ENCODE measurements at places on chromosomes 7 and 10.

DNA sequence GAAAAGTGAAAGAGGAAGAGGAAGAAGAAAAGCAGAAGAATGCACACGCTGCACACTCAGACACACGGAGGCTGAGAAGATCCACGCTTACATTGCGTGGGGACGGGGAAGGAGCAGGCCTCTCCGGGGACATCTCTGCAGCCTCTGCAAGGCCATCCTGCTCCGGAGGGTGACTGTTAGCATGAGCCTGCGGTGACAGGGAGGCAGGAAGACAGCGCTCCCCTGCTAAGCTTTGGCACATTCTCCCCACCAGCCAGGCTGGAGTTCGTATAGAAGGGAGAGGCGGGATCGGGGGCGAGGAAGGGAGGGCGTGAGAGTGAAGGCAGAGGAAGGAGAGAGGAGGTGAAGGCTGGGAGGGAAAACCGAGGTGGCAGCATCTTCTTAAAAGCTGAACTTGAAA is 366.0 kb upstream of the SHH start:
- DNase-seq = no peak

GRCh38 chr10:109430043-109430760 is 493.1 kb downstream of the XPNPEP1 start:
- no peak for DNase-seq

DNA sequence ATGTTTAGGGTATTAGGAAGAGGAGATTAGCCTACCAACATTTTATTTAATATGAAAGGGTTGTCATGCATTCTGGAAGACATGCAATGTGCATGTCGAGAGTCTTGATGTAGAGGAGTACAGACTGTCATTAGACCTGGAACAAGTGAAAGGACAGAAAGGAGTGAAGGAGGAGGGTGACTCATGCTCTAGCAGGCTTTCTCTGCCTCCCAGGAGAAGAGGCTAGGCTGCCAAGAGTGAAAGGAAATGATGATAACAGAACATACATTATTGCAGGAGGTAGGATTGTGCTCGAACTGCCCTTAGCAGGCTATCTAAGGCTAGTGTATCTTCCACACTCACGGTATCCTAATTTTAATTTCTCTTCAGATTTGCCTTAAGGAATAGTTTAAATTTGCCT is 228.8 kb downstream of the EXOC4 start:
- no peak for DNase-seq

DNA sequence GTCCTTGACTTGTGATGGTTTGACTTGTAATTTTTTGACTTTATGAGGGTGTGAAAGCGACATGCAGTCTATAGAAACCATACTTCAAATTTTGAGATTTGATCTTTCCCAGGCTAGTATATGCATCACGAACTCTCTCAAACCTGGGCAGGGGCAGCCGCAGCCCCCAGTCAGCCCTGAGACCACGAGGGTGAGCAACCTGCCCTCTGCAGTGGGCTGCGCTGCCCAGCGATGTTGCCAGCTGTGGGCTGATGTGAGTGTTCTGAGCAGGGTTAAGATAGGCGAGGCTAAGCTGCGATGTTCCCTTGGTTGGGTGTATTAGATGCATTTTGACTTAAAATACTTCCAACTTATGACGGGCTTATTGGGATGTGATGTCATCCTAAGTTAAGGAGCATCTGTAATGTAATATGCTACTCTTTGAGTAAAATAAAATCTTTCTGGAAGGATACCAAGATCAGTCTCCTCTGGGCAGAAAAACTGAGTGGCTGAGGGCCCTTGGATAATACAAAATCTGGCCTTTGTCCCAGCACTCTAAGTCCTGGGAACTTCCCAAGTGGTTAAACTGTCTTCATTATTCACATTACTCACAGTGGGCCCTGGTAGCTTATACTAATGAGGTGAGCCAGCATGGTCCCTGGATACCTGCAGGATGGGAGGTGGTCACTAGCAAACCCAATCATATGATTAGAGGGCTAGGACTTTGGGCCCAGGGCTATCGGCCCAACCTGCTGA is 28.4 kb upstream of the CNPY1 start:
- no peak for DNase-seq

DNA sequence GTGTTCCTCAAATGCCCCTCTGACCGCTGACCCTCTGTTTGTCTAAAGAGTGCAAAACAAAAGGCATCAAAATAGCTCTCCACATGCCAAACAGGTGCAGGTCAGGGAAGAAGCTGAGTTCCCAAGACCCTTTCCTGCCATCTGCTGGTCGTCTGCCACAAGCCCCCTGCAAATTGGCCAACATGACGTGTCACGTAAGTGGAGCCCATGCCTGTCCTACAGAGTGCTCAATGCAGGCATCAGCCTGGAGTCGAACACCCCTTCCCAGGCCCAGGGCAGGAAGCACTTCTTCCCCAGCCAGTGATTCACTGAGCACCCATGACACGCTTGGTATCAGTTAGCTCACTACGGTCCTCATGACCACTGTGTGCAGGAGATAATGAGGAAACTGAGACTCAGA is 14.1 kb downstream of the TMEM72 start:
- DNase-seq = no peak

DNA sequence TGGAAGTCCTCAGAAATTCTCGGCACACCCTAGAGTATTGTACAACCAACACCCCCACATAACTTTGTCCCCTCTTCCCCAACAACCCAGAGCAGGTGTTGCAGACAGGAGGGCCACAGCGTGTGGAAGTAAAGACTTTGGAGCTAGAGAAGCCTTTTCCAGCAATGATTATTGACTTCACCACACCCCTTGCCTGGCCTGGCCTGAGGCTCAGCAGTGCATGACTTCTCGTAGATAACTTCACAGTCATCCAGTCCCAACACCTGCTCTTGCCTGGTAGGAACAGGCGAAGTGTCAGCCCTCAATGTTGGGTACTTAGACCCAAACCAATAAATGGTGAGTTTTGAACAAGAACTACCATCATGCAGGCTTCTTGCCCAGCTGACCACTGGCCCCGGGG is 36.7 kb downstream of the GOT1 start:
- DNase-seq = no peak

- no peak for DNase-seq
These were observed 165.0 kb upstream of the CTBP2 start for GRCh38 chr10:125325326-125325725.

DNA sequence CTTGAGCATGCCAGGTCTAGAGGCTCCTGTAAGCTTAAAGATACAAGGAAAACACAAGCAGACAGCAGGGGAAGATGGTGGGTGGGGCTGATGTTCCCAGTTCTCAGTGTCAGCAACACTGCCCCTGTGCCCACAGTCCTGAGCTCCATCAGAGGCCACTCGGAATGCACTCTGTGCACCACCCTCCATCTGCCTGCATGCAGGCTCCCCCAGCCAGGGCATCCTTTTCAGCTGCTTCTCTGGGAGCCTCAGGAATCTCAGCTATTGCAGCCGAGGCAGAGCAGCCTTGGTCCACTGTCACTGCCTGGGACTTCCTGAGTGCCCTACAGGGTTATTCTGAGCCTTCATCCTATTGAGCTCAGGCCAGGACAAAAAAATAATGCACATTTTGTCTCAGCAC is 22.2 kb downstream of the LBX1 start:
- DNase-seq = no peak

DNA sequence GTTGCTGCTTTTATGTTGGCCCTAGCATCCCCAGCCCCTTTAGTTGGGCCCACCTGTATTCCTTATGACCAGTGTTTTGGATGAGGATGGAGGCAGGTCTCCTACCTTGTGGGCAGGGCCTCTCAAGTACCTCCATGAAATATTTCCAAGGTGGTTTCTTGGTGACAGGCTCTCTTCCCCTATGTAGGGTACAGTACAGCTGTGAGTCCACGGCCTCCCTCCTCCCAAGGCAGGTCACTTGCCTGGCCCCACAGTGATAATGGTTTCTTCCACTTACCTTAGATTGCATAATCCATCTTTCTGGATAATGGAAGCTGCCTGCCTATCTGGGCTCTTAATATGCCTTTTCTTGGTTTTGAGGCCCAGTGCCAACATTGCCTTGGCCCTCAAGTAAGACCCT is 110.4 kb downstream of the NT5C2 start:
- DNase-seq = no peak

DNA sequence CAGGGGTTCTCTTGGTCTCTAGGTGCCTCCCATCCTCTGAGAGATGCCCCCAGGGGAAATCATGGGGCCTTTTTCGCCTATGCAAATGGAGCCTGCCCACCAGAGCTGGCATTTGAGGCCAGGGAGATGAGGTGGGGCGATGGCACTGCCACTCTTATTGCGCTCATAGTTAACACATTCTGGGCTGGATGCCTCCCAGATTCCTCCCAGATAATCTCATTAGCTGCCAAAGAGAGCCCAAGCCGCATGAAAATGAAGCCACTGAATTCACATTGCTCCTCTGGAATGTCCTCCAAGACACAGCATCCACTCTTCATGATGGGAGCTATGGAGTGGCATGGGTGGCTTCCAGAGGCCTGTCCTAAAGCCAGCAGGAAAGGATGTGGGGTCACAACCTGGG is 61.0 kb downstream of the GOLGA7B start:
- no peak for DNase-seq

DNA sequence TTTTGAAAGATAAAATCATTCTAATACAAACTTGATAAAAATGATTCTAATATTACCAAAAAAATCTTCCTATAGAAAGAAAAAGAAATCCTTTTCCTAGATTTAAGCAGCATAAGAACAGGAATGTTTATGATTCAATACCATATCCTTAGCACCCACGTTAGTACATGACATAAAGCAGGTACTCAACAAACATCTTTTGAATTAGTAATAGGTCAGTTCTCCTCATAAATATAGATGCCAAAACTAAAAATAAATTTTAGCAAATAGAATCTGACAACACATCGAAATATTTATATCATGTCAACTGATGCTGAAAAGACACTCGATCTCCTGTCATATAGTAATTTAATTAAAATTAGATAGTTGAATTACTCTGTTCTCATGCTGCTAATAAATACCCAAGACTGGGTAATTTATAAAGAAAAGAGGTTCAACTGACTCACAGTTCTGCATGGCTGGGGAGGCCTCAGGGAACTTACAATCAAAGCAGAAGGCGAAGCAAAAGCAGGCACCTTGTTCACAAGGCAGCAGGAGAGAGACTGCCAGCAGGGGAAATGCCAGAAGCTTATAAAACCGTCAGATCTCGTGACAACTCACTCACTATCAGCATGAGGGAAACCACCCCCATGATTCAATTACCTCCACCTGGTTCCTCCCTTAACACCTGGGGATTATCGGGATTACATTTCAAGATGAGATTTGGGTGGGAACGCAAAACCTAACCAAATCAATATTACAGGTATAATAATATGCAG is 191.8 kb downstream of the HTR7 start:
- DNase-seq = no peak

- DNase-seq = no peak
These were observed 495 bp downstream of the SFR1 start for GRCh38 chr10:104122225-104123107.

DNA sequence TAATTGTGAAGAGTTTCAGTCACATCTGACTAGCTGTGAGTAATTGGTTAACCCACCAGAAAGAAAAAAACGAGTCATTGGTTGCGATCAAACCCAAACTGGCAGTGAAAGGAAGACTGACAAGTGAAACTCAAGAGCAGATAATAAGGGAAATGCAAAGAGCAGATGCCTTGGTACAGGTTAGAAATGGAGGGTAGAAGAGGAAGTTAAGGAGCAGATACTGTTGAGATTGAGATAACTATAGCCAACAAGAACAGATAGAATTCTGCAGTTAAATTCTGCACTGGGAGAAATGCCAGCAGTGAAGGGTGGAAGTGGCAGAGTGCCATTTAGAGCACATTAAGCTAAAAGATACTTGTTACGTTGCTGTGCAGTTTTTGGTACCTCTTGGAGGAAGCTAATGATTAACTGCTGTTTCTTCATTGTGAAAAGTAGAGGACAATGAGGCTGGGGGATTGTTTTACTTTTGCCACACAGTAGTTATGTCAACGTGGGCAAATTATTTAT is 65.8 kb downstream of the CDK13 start:
- DNase-seq = peak; percentile 5

- no peak for DNase-seq
These were observed 324.8 kb downstream of the SFMBT2 start for GRCh38 chr10:7085913-7086589.

- no peak for DNase-seq
These were observed 11.7 kb upstream of the ZNF239 start for GRCh38 chr10:43585981-43586729.

DNA sequence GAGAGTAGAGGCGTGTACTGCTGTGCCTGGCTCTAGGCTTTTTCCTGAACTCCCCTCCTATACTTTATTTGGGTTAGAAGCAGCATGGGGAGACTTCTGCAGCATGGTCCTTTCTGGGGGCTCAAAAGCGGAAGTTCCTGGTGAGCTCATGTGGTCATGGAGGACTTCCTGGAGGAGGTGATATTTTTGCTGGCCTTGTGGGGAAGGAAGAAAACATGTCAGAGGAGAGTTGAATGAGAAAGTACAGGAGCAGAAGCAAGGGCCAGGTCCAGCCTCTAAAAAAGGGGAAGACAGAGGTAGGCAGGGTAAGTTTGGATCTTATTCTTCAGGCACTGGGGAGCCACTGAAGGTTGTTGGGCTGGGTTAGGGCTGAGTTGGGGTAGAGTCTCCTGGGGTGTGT is 45.5 kb downstream of the CASTOR2 start:
- no peak for DNase-seq

- no peak for DNase-seq
These were observed 33.1 kb upstream of the ADD3 start for GRCh38 chr10:109974504-109975191.

DNA sequence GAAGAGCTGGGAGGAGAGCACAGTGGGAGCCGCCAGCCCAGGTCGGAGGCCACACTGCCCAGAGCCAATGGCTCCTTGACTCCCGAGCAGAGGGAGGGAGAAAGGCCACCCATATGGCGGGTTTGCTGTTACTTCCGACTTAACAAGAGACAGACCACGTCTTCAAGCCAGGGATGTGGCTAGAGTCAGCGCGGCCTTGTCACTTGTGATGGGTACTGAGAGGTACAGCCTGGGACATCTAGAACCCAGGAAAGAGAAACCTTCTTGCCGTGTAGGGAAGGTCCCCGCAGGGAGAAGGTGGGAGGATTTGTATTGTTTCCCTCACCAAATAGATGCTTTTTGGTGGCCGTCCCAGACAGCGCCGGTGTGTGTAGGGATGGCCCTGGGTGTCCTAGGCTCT is 127.6 kb downstream of the PAXIP1 start:
- no peak for DNase-seq

DNA sequence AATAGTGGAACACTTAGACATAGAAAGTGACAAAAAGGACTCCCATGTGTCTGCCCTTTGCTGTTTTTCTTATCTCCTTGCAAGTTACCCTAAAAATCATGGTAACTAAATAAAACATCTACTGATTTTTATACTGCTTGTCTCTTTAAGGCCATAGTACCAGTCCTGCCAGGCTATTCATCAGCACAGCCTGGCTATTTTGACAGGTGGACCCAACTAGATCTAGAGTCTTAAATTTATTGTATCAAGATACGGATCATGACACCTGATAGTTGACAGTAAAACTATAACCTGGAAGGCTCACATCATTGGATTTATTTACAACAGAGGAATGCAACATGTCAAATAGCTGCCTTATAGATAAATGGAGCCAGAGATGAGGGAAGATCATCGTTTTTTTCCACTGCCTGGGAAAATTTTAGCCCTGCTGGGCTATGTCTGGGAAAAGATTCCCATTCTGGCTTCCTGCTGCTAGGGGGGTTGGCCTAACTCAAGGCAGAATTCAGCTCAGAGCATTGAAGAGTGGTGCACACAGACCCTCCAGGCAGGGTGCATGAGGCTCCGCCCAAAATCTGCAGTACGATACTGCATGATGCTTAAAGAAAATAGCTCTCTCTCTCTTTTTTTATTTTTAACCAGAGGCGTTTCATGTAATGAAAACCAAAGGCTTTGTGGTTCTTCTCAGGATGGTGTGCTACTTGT is 292.0 kb upstream of the FZD8 start:
- no peak for DNase-seq

- DNase-seq = no peak
These were observed 61.4 kb downstream of the SYPL1 start for GRCh38 chr7:106050746-106051117.

Data from NCI-H2107 (cell line).